ENCODE measurements at places on chromosomes 3 and 15. TPM values are rescaled to one million over a fixed set of nuclear protein-coding genes. Genes with fewer than 3 reads are reported as not detected.

BCL2A1 gene
- 7.9 TPM for total RNA-seq

NUTM1 gene
- total RNA-seq: not detected

GPR171 gene
- total RNA-seq: not detected

GPR156 gene
- 0.11 TPM for total RNA-seq

TGM4 gene
- total RNA-seq: not detected

MRPL47 gene
- 146 TPM for total RNA-seq
